NT2/D1 (cell line): ENCODE measurements at places on chromosomes 3 and 15.

GRCh38 chr15:92112180-92112579 is 258.7 kb downstream of the SLCO3A1 start:
- DNase-seq = no peak

DNA sequence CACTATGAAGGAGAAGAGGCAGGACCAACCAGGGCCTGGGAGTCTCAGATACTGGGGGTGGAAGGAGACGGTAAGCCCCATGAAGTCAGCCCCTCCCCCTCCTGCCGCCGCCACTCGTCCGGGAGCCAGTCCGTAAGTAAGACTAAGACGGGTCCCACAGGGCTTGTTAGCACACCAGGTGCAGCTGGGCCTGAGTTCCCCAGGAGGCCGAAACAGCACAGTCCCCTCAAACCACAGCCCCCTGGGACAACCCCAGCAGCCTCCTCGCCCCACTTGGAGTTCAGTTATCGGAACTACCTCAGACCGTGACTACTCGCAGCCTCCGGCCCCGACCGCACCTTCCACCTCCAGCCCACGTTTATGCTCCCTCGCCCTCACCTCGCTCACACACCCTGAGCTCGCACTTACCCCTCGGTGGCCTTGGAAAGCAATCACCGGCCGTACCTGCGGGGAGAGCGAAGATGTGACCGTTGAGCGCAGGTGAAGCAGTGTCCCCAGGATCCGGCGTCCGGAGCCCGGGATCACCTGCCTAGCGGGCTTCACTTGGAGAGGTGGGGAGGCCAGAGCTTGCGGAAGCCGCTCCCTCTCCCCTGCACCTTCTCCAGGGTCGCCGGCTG is 557 bp downstream of the ELL3 start:
- DNase-seq = no peak

- DNase-seq = no peak
These were observed 284.3 kb downstream of the CLSTN2 start for GRCh38 chr3:140219291-140219690.

- no peak for DNase-seq
These were observed 70.3 kb downstream of the CCNL1 start for GRCh38 chr3:157089455-157090221.

DNA sequence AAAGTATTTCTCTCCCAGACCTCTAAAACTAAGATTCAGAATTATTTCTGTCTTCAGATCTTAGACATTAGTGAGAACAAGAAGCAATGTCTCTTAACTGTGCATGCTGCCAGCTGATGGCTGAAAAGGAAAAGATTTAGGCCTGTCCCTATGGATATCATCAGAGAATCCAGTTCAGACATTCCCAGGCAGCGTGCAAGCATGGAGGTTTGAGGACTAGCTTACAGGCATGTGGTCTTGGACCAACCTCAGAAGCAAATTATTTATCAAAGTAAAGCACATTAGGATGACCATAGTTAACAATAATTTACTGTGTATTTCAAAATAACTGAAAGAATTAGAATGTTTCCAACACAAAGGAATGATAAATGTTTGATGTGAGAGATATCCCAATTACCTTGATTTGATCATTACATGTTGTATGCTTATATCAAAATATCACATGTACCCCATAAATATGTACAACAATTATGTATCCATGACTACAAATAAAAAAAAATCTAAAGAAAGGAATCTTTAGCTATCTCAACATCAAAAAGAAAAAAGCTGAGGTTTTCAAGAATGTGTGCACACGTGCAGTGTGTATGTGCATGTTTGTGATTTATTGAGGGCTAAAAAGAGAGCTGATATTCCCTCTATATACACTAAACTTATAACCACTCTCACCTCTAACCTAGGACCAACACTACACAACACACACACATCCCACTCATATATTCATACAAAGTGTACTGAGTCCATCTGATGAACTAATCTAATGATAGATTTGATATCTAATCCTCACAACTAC is 108.9 kb upstream of the THBS1 start:
- DNase-seq = no peak

GRCh38 chr3:155202626-155203025 is 90.9 kb downstream of the STRIT1 start:
- no peak for DNase-seq

GRCh38 chr3:181252631-181253030 is 263.1 kb upstream of the DNAJC19 start:
- DNase-seq = no peak

DNA sequence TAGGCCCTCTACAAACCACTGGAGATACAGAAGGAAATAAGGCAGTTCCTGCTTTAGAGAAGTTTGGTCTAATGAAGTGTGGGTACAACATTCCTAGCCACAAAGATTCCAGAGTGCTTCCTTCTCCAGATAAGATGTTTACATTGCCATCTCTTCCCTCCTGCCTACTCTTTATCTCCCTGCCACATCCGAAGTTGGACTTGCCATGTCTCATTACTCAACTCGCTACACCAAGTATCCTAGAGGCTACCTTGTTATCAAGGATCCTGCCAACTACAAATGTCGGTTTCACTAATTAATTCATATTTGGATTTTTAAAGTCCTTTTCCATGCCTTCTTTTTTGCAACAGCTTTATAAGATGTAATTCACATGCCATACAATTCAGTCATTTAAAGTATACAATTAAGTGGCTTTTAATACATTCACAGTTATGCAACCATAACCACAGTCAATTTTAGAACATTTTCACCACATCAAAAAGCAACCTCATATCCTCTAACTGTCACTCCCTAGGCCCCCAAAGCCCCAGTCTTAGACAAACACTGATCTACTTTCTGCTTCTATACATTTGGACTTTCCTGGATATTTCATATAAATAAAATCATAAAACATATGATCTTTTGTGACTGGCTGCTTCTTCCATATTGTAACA is 53.7 kb upstream of the CSTA start:
- DNase-seq = no peak

DNA sequence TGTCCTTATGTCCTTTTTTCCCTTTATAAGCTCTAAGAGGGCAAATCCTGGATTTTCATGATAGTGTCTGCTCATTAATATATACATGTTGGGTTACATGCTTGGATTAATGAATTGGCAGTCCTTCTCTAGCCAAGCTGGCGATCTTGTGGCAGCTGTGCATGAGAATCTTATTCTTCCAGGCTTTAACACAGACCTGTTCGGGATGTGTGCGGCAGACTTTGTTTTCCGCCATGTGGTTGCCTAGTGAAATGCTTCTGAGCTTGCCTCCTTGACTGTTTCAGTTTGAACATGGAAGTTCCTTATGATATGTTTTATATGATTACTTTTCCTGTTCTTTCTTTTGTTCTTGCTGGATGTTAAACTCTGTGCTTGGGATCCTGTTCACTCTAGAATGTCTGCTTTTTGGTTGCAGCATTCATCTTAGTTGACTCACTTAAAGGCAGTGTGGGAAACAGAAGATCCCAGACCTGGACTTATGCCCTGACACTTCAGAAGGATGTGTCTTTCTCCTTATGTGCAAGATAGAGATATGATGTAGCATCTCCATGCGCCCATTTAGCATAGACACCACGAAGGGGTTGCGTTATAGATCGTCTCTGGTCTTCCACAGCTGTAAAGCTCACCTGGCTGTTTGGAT is 7.2 kb downstream of the CHCHD6 start:
- no peak for DNase-seq

- no peak for DNase-seq
These were observed 1.2 kb downstream of the ACOX2 start for GRCh38 chr3:58535531-58536500.

DNA sequence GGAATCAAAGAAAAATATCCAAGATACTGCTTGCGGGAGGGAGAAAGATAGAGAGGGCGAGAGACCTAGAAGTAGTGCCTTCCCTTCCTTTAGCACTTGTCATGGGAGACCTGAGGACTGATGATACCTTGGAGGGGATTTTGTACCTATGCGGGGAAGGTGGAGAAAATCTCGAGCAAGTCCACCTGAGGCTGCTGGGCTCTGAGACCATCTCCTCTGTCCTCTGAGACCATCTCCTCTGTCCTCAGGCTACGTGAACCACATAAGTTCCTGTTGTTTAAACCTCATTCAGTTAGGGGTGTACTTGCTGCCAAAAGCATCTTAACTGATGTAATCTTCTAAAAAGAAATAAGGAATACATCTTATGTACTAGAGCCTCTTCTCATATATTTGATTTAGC is 164.9 kb downstream of the NR2F2 start:
- no peak for DNase-seq

DNA sequence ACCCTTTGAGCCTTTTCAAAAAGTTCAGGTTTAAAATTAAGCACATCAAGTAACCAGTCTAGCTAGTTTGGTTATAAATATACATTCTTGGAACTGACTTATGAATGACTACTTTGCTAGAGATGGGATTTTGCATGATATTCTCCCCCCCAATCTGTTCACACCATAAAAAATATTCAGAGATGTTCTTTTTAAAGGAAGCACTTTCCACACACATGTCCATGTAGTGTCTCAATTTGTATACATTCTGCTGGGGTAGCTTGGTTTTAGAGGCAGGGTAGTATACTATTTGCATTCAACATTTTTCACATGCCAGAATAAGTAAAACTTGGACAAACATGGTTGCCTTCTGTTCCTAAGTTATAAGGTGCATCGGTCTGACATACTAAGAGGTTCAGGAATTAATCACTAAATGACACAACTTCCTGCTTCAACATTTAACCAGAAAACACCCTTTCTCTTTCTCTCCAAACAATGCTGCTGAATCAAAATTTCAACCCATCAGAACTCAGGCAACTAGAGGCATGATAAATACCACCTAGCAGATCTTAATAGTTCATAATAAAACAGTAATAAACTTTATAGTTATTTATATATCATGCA is 57.0 kb downstream of the SUMF1 start:
- no peak for DNase-seq

DNA sequence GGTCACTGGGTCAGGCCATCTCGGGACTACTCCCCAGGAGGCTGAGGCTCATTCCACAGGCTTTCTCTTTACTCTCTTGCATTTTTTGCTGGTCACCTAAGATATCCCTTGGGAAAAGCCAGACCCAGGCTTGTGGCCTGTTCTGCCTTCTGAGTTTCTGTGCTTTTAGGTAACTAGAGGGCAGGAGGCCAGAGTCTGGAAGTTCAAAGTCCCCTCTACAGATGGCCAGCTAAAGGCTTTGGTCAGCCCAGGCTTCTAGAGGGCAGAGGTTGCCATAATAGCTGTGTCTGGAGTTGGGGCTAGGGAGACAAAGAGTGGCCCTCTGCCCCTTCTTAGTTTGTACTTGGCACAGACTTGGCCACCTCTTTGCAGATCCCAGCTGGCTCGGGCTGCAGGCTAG is 8.4 kb upstream of the PARP6 start:
- no peak for DNase-seq

DNA sequence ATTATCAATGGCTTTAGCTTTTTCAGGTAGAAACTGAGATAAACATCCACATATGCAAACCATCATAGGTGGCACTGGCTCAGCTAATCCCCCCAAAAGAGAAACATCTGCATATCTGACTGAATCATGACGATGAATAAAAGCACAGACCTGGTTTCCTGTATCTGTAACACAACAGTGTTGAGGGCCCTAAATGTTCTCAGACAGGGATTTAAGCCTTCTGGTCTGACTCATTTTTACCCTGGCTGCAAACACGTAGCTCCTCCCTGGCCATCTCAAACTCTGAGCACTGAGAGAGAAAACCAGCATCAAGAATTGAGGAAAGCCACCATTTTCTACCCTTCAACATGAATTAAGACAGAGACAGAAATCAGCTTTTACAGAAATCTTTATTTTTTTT is 35.2 kb downstream of the GLB1 start:
- DNase-seq = no peak

DNA sequence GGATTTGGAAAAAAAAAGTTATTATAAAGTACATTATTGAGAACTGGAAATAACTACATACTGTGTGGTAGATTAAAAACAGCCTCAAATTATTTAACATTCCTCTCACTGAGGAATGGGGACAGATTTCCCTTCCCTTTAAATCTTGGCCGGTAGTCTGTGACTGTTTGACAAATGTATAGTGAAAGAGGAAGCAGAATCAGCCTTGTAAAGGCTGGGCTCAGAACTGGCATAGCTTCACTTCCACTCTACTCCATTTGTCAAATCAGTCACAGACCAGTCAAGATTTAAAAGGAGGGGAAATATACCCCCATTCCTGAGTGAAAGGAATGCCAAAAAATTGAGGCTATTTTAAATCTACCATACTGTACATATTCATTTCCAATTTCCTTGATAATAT is 18.2 kb upstream of the B4GALT4 start:
- no peak for DNase-seq
